ENCODE measurements at places on chromosomes 6 and 20. TPM values are rescaled to one million over a fixed set of nuclear protein-coding genes. Genes with fewer than 3 reads are reported as not detected.
A peak's percentile ranks its signal among the peaks of the same experiment; 100 is the strongest.

DNA sequence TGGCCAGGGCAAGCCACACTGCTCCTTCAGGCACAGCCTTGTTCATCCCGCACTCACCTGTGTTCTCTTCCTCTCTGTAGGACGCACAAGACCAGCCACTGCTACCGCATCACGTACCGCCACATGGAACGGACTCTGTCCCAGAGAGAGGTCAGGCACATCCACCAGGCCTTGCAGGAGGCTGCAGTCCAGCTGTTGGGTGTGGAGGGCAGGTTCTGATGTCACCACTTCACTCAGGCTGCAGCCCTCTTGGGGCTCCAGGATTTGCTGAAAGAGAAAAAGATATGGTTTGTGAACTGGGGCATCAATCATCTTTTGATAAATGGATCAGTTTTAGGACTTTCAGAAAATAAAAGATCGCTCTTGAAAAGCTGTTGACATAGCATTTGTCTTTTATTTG, 235.5 kb downstream of the NRN1 start:
- DNase-seq = no peak

GRCh38 chr6:124203101-124203811, 399.6 kb downstream of the NKAIN2 start:
- no peak for DNase-seq

Gene UBD
- total RNA-seq = 0.80 TPM

GRCh38 chr6:47245745-47246371, 63.8 kb downstream of the TNFRSF21 start:
- no peak for DNase-seq

- no peak for DNase-seq
Observed at GRCh38 chr6:79608334-79609224, 22.6 kb upstream of the SH3BGRL2 start.

GRCh38 chr6:22298475-22298890, 1.6 kb upstream of the PRL start:
- DNase-seq = no peak

Gene BCAS1
- 3.1 TPM for total RNA-seq

Gene ZC2HC1B
- total RNA-seq = not detected

- peak; percentile 71 for DNase-seq
Observed at GRCh38 chr6:64330694-64331307, 695.2 kb downstream of the PHF3 start.

Gene BPIFB4
- total RNA-seq = not detected

DNA sequence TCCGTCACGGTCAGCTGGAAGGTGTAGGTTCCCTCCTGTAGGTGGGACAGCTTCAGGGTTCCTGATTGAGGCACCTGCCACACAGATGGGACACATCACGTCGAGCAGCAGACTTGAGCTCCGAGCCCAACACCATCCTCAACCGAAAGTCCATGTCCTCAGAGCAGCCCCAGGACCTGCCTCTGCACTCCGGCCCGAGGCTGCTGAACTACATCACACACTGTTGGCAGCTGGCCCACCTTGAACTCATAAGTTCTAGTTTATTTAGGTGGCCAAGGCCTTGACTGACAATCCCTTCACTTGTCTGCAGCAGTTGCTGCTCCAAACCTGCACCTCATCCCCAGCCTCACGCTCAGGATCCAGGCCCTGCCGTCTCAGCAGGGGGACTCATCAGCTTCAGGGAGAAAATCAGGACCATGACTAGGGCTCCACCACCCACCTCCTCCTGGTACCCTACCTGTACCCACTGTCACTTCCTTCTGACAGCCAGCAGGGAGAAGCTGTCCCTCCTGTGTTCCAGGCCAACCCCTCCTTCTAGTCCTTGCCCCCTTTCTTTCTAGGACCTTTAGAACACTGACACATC, 21.0 kb downstream of the LRP11 start:
- DNase-seq = no peak

DNA sequence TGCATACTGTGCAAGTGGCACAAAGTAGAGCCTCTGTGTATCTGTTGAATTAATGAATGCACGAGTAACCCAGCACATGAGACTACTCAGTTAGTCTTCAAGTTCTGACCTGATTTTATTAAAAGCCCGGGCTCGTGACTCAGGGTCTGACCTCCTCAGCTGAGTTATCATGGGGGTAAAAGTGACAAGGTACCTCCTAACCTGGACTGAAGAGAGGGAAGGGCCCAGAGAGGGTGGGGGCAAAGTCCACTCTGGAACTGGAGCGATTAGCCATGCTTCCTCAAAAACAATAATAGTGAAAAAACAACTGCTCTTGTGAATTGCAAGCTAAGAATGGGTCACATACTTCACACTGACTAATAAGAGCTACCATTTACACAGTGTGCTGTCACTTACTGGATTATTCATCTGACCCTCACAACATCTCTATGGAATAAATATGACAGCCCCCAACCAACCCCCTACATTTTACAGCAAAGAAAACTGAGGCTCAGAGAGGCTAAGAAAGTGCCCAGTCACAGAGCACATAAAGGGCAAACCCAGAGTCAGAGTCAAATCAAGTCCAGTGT, 26.7 kb downstream of the TRERF1 start:
- DNase-seq = no peak

DNA sequence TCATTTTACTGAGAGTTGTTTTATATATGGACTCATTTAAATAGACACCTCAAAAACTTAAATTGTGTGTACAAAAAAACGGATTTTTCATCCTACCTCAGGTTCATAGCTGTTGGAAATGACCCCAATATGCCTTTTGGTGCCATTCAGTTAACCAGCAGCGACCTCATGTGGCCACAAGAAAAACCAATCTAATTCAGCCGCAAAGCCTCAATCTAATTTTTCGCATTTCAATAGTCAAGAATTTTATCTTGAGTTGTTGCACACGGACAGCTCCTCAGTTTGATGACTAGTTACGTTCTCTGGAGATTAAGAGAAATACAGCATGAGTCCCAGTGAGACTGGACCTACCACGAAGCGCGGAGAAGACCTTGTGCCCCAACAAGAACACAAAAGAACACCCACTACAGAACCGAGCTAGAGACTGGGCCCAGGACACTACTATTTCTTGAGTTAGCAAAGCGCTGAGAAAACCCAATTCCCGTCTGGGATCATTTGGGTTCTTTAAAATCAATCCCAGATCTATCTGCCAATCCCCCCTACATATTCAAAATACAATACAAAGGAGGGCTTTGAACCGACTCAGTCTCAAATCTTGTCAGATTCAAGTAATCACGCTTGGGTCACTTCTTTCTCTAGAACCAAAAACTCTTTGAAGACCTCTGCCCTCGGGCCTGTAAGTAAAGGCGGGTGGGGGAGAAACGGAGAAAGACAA, 1.1 kb downstream of the TCP11 start:
- DNase-seq = no peak

DNA sequence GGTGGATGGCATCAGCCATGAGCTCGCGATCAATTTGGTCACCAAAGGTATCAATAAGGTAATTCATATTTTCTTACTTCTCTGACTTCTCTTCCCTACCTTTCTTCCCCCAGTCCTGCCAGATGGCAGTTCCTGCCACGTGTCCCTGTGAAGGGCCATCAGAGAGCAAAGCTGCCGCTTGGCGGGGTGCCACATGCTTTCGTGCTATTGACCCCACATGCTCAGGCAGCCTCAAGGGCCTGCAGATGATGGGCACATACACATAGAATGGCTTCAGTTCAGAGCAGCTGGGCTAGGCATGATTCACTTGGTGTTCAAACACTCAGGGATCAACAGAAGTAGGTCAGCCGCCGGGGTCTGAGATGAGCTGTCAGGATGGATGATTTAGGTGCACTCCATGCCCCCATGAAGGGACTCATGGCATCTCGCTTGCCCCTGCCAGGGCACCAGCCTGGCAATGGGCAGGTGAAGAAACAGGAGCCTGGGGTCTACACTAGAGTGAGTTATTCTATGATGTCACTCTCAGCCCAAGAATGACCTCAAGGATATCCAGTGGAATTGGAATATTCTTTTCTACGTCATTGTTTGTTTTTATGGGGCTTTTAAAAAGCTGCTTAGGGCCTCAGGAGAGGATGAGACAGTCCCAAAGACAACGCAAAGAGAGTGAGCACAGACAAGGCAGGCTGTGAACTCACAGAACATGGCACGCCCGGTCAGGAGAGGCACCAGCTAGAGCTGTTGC, 25.5 kb downstream of the BANF2 start:
- DNase-seq = no peak

GRCh38 chr20:32448306-32449056, 90.3 kb downstream of the ASXL1 start:
- DNase-seq = no peak

GRCh38 chr6:127618729-127619128, 41.8 kb downstream of the C6orf58 start:
- DNase-seq = no peak

DNA sequence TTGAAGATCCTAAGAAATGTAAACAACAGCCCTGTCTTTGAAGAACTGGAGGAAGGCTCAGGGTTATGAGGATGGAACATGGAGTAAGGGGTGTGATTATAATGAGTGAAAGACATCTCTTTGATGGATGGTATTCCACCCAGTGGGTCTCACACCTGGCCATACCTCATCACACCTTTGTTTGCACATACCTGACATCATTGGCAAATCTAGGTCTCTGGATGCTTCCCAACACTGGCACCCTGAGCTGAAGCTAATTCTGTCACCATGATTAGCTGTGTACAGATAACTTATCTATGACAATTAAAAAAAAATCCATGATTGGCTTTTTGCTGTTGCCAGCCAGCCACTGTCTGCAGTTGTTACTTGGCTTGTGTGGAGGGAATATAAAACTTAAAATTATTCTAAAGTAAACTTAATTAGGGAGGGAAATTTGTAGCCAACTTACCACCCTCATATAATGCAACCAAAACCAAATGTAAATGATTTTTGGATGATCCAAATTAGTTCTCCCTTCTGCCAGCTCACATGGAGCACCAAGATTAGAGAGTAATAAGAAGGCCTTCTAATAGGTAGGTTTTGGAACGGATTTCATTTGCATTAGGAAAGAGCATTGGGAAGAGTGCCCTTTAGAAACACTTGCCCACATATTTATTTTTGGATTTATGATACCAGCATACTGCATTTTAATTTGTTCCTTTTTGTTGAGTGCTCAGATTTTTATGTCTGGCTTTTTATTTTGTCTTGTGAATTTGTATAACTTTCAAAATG, 249.5 kb downstream of the SOX4 start:
- DNase-seq = no peak

Gene HRH3
- not detected for total RNA-seq

Measured in breast epithelium (tissue), 4 donors.